ENCODE measurements at places on chromosomes 3 and 15. TPM values are rescaled to one million over a fixed set of nuclear protein-coding genes. Genes with fewer than 3 reads are reported as not detected.

- DNase-seq = no peak
Measured at GRCh38 chr3:175127075-175127662, 268.0 kb downstream of the NAALADL2 start.

GRCh38 chr3:164550857-164551256 is 527.4 kb downstream of the SI start:
- DNase-seq = no peak

The XCR1 gene
- total RNA-seq = not detected

- DNase-seq = peak; percentile 55
Measured at GRCh38 chr15:74291101-74292071, 55.3 kb downstream of the CCDC33 start.

The KCNAB1 gene
- total RNA-seq = not detected

- no peak for DNase-seq
Measured at GRCh38 chr3:171189394-171190080, 163.0 kb upstream of the SLC2A2 start.

DNA sequence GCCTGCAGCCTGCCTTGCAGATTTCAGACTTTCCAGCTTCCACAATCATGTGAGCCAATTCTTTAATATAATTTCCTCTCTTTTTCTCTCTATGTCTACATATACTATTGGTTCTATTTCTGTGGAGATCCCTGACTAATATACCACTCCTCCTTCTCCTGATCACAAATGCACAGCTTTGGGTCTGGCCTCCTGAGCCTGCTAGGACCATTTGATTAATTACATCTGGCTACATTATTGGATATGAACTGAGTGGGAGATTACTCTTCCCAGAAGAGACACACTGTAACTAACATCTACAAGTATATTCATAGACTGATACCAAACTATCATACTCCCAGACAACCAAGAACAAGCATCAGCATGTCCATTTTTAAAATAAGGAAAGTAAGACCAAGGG is 188.9 kb upstream of the LMCD1 start:
- DNase-seq = no peak

Data from CD8-positive, alpha-beta memory T cell (primary cell).